ENCODE measurements at places on chromosomes 7 and 10.

DNA sequence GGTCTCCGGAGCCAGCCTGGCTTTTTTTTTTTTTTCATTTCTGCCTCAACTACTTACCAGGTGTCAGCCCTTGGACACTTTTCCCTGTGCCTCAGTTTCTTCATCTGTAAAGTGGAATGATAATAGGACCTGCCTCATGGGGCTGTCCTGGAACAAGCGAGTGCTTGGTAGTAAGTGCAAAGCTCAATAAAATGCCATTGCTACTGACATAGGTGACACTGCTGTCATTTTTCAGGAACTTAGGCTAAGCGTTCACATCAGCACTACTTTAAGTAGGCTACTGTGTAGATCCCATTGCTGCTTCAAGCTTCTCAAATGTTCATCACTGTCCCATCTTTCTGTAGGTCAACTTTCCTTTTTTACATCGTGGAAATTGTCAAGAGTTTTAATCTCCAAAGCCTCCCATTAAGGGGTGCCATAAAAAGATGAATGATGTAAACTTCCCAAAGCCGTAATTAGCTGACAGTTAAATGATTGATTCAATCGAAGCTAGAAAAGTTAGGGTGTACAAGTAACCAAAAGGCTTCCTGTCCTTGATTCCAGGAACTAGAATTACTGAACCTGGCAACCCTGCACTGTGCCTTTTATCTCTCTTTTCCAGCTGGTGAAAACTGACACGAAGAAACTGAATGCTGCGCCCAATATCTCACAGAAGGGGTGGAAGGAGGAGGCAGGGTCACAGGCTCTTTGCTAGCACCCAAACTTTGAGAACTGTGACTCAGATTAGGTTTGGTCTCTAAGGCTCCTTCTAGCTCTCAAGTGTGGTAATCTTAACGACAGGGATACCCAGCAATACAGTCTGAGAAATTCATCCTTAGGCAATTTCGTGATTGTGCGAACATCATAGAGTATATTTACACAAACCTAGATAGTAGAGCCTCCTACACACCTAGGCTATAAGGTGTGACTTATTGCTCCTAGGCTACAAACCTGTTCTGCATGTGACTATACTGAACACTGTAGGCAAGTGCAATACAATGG lies 861 bp upstream of the USP6NL start:
- no peak for DNase-seq

GRCh38 chr7:159250471-159250870 lies 105.8 kb upstream of the VIPR2 start:
- no peak for DNase-seq

DNA sequence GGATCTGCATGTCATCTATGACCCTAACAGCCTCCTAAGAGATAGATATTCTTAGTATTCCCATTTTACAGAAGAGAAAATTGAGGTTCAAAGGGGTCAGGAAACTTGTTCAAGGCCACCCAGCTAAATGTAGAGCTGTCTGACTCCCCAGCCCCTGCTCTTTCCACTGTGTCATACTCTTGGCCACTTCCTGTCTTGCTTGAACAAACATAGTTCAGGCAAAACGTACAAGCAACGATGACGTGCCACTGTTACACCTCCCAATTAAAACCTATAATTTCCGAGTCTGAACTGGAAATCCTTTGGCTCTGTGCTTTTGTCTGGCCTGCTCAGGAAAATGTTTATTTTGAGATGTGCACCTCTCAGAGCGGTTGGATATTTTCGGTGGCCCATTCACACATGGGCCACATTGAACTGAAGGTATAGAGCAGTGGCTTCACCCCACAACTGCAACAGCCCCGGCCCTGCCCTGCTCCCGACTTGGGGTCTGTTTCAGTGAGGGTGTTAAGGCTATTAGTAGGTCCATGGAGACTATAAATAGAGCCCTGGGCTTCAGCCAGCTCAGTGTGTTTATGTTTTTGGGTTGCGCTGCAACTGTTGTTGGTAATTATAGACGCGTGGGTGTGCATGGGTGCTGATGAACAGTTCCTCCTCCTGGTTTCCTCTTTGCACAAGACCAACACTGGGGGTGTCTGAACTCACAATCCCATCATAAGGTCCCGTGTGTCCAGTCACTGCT lies 172.3 kb upstream of the ADO start:
- no peak for DNase-seq

DNA sequence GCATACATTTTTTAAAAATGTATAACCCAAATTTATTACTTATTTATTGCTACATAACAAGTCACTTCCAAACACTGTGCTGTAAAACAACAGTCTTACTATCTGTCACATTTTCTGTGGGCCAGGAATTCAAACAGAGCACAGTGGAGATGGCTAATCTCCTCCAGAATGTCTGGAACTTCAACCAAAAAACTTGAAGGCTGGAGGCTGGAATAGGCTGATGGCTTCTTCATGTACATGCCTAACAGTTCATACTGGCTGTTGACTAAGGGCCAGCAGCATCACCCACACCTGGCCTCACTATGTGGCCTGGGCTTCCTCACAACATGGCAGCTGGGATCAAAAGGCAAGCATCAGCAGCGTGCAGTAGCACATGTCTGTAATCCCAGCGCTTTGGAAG lies 92.4 kb upstream of the KMT2E start:
- DNase-seq = no peak

DNA sequence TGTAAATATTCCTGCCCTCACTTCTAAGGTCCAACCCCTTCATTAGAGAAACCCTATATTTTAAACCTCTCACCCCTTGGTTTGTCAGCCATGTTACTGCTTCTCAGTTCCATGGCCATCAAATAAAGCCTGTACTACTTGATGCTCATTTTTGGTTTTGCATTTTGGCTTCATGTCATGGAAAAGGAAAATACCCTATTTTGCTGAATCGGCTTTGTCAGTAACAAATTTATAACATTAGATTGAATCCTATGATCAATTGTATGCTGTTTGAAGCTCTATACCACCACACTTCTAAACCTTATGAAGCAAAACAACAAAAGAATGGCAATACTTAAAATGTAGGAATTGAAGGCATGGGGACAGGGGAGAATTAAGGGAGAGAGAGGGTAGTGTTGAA lies 333.1 kb downstream of the ETV1 start:
- DNase-seq = no peak

GRCh38 chr10:31103112-31103511 lies 71.4 kb upstream of the ZNF438 start:
- no peak for DNase-seq

- no peak for DNase-seq
These were observed 45.5 kb upstream of the ABLIM1 start for GRCh38 chr10:114703377-114704107.

- DNase-seq = no peak
These were observed 692.7 kb downstream of the MAGI2 start for GRCh38 chr7:78760620-78761355.

DNA sequence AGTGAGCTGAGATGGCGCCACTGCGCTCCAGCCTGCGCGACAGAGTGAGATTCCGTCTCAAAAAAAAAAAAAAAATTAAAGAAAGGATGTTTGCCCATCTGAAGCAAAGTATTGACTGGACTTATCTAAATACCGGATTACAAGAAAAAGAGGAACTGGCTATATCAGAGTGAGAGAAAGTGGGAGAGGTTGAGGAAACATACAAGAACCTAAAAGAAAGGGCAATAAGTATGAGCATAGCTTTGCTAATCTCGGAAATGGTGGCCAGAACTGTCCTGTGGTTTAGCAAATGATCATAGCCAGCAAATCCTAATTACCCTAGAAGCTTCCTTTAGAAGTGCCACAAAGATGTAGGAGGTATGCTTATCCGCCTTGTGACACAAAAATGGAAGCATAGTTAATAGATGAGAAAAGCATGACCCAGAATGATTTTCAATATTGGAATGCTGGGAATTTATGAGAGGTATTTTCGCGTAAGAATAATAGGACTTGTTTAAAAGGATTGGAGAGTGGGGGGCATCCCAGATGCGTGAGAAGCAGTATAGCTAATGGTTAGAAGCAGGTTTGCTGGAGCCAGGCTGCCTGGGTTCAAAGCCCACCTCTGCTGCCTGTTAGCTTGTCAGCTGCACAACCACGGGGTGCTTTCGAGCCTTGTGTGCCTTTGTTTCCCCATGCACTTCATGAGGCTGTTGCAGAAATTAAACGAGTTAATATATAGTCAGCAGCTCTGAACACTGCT lies 1.2 kb upstream of the GTPBP4 start:
- no peak for DNase-seq

- DNase-seq = no peak
These were observed 133.8 kb upstream of the PLXNA4 start for GRCh38 chr7:132709971-132710567.

GRCh38 chr10:15539262-15539661 lies 168.2 kb upstream of the FAM171A1 start:
- DNase-seq = no peak

DNA sequence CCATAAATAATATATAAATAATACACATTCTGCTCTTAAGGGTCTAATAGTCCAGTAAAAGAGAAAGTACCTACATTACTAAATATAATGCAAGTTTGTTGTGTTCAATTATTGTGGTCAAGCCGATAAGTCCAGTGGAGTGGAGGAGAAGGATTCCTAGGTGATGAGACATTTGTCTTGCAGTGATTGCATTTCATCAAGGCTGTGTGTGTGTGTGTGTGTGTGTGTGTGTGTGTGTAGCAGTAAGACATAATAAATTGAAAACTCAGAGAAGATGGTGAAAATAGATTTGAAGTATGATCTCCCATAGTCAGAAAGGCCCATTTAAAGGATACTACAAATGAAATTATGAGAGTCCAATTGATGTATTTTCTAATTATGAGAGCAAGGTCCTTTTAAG lies 192.5 kb upstream of the SEMA3C start:
- DNase-seq = no peak

DNA sequence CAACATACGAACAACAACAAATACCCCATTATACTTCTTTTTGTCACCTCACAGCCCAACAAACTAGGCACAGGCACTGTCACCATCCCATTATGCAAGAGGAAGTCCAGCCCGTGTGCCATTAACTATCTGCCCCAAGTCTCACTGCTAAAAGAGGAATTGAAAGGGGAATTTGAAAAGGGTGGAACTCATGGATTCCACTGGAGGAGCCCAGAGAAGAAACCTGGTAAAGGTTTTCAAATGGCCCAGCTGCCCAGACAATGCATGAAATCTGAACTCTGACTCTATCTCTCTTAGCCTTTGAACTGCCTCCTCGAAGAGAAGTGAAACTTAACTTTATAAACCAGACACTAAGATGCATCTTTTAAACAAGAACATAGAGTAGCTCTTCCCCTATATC lies 130.0 kb downstream of the PLXNA4 start:
- no peak for DNase-seq

- no peak for DNase-seq
These were observed 47.1 kb upstream of the PRR15 start for GRCh38 chr7:29516491-29516890.

GRCh38 chr7:27605689-27606269 lies 56.9 kb downstream of the HIBADH start:
- DNase-seq = peak; percentile 28

DNA sequence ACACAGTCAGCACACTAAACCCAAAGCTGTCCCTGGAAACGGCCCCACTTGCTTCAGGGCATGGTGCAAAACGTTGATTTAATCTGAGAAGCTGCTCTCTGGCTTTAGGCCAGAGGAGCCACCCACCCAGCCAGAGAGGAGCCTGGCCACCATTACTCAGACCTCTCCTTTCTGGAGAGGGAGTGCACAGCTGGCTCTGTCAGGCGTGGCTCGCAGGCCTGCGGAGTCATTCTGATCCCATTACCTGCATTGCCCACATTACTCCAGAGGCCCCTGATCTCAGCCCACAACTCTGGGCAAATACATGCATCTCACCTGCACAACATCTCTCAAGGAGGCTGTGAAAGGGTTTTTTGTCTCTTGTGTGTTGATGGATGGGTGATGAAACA lies 370.0 kb upstream of the IGFBP3 start:
- DNase-seq = no peak

Measured in D341Med (cell line).